WTC11 (cell line): ENCODE measurements at places on chromosomes 11 and 22. TPM values are rescaled to one million over a fixed set of nuclear protein-coding genes. Genes with fewer than 3 reads are reported as not detected.

The EIF1AD gene
- 29.7 to 37.6 TPM (median 32.6 TPM) in 3 replicates for total RNA-seq

The APOL1 gene
- total RNA-seq = 0.27 to 0.41 TPM (median 0.35 TPM) in 3 replicates

The SSTR3 gene
- total RNA-seq = 0.21 to 0.25 TPM (median 0.22 TPM) in 3 replicates

DNA sequence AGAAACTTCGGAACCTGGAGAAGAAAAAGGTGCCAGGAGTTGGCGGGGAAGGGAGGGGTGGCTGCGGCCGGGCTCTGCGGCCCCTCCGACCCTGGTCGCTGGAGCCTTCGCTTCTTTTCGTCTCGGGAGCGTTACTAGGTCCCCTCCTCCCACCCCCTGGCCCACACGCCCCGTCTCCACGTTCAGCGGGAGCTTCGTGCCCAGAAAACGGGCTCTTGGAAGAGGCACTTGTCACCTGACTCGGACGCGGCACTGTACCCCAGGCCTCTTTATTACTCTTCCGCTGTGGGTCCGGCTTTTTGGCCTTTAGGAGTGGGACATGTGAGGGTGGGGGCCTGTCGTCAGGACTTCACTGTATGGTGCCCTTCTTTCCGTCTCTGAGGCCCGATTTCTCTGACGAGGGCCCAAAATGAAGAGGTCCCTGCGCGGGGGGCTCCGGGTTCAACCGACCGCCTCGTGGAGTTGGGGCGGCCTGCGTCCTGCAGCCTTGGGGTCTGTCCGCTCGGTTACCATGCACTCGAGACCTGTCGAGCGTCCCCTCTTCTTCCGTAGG lies 1.2 kb downstream of the CAPRIN1 start:
- no peak for DNase-seq

GRCh38 chr11:8035200-8035855 lies 45.7 kb upstream of the TUB start:
- no peak for DNase-seq
